A549 treated with CORT108297 at 1 μM for 4 hours (cell line): ENCODE measurements at places on chromosomes 6 and 20. TPM values are rescaled to one million over a fixed set of nuclear protein-coding genes. Genes with fewer than 3 reads are reported as not detected.

The CDH4 gene
- total RNA-seq = 6.1 to 9.5 TPM (median 7.1 TPM) in 5 replicates

The COQ3 gene
- total RNA-seq = 9.8 to 12.1 TPM (median 11.0 TPM) in 5 replicates

The KCNK15 gene
- 0.54 to 0.77 TPM (median 0.72 TPM) in 5 replicates for total RNA-seq

The MUC21 gene
- total RNA-seq = not detected in 5 replicates

The TMEM200A gene
- 0.03 to 0.05 TPM (median 0.05 TPM) in 4 of 5 replicates, not detected in the other for total RNA-seq

The UNC5CL gene
- 0.34 to 0.52 TPM (median 0.45 TPM) in 5 replicates for total RNA-seq

The KIFC1 gene
- total RNA-seq = 41.3 to 47.9 TPM (median 45.8 TPM) in 5 replicates

The SPATS1 gene
- not detected in 5 replicates for total RNA-seq

The MCHR2 gene
- not detected in 5 replicates for total RNA-seq

The SLC16A10 gene
- total RNA-seq = 0.16 to 0.48 TPM (median 0.39 TPM) in 5 replicates

The FGD2 gene
- total RNA-seq = not detected in 5 replicates

The PNLDC1 gene
- total RNA-seq = 0.06 to 0.13 TPM (median 0.07 TPM) in 5 replicates

The TTBK1 gene
- 0.03 to 0.06 TPM (median 0.05 TPM) in 5 replicates for total RNA-seq

The RIMS1 gene
- not detected in 5 replicates for total RNA-seq

The ACSS1 gene
- 8.8 to 13.2 TPM (median 13.1 TPM) in 5 replicates for total RNA-seq

The PKIB gene
- total RNA-seq = 0.50 to 1.2 TPM (median 0.78 TPM) in 5 replicates

The TRAPPC3L gene
- not detected in 5 replicates for total RNA-seq

The TRIM31 gene
- 1.0 to 1.8 TPM (median 1.3 TPM) in 5 replicates for total RNA-seq

The SNPH gene
- total RNA-seq = 3.7 to 5.6 TPM (median 4.9 TPM) in 5 replicates

The FNDC1 gene
- total RNA-seq = 0.04 to 0.09 TPM (median 0.06 TPM) in 5 replicates

The TFAP2D gene
- total RNA-seq = not detected in 5 replicates

The RSPO3 gene
- total RNA-seq = 85.2 to 115 TPM (median 91.8 TPM) in 5 replicates

The F13A1 gene
- total RNA-seq = not detected in 5 replicates

The BPI gene
- total RNA-seq = not detected in 5 replicates

The BTNL2 gene
- total RNA-seq = not detected in 5 replicates

The ADTRP gene
- 0.27 to 0.53 TPM (median 0.36 TPM) in 5 replicates for total RNA-seq

The POPDC3 gene
- total RNA-seq = 26.4 to 30.2 TPM (median 28.2 TPM) in 5 replicates

The SCAND1 gene
- 69.2 to 106 TPM (median 99.3 TPM) in 5 replicates for total RNA-seq

The ORC3 gene
- 16.1 to 21.4 TPM (median 17.4 TPM) in 5 replicates for total RNA-seq

The ABHD16B gene
- not detected in 5 replicates for total RNA-seq

The GNAS gene
- 680 to 764 TPM (median 724 TPM) in 5 replicates for total RNA-seq

The SLC18B1 gene
- 4.9 to 5.8 TPM (median 5.1 TPM) in 5 replicates for total RNA-seq

The MYB gene
- 0.49 to 1.1 TPM (median 0.89 TPM) in 5 replicates for total RNA-seq

The RTEL1 gene
- total RNA-seq = 4.8 to 8.3 TPM (median 7.7 TPM) in 5 replicates

The HEY2 gene
- 0.03 to 0.14 TPM (median 0.06 TPM) in 4 of 5 replicates, not detected in the other for total RNA-seq
